Neuronal stem cell (in vitro differentiated cells): ENCODE measurements at places on chromosomes 13 and 19.

DNA sequence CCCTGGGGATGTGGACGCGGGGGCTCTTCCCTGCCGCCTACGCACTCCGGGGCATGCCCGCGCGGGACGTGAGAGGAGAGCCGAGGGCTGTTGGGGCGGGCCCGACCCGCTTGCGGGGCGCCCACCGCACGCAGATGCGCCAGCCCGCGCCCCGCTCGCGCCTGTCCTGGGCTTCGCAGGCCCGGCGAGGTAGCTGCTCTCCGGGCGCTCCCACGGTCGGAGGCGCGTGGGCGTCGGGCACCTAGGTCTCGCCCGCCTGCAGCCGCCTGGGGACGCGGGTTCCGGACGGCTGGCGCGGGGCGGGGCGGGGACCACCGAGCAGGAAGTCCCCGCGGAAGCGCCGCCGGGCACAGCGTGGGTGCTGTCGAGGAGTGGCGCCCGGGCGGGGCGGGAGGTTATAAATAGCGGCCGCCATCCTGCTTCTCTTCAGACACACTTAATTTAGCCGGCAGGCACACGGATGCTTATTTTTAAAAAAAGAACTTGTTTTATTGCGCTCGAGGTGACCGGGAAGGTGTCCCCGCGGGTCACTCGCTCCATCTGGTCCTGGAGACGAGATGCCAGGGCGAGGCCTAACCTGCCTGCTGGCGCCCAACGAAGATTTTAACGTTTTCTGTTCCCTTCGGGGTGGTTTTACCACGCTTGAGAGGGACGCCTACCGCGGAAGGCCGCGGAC is 561 bp upstream of the GJA3 start:
- H3K4me3 ChIP-seq, result peak overlapping the region; percentile 82
- H3K36me3 ChIP-seq, result no peaks in the 10 kb centered on the region
- H3K27me3 ChIP-seq, result peaks cover 8% of the 10 kb centered on the region
- no peak overlapping the region for H3K27ac ChIP-seq
- DNase-seq, result no peak
- peaks cover 2% of the 10 kb centered on the region for H3K4me1 ChIP-seq

- H3K4me3 ChIP-seq, result no peak overlapping the region
- H3K27me3 ChIP-seq, result no peaks in the 10 kb centered on the region
- H3K4me1 ChIP-seq, result no peaks in the 10 kb centered on the region
- H3K36me3 ChIP-seq, result no peaks in the 10 kb centered on the region
- no peak overlapping the region for H3K27ac ChIP-seq
- DNase-seq, result no peak
These were observed 27.3 kb upstream of the ZSCAN5A start for GRCh38 chr19:56341948-56342347.

DNA sequence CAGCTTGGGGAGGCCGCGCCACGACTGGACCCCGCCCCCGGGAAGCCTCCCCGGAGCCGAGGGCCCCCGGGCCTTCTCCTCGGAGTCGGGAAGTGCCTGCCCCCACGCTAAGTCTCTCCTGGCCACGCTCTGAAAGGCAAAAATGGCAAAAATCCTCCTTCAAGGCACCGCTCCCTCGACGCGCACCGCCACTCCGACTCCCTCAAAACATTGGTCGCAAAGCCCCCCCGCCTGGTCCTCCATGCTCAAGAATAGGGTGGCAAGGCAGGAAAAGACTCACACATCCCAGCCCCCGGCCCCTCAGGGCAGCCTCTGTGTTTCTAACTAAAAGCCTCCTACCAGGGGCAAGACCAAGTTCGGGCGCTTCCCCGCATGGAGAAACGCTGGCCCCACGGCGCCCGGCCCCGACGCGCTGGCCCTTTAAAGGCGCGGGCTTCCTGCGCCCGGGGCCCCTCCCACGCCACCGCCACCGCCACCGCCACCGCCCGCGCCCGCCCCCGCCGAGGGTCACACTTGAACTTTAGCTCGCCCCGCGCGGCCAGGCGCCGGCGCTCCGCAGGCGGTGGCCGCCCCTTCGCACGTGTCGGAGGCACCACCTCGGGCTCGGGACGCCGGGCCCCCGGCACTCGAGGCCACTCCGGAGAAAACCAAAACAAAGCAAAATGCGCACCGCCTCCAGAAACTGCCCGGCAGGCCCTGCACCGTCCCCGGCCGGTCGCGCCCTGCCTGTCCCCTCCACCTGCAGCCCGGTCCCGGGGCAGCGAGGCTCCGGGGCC is 1.9 kb downstream of the FOXO1 start:
- no peak overlapping the region for H3K27ac ChIP-seq
- H3K36me3 ChIP-seq, result no peaks in the 10 kb centered on the region
- peak overlapping the region; percentile 92 for H3K4me3 ChIP-seq
- H3K4me1 ChIP-seq, result peaks cover 26% of the 10 kb centered on the region
- DNase-seq, result peak; percentile 17
- no peaks in the 10 kb centered on the region for H3K27me3 ChIP-seq

DNA sequence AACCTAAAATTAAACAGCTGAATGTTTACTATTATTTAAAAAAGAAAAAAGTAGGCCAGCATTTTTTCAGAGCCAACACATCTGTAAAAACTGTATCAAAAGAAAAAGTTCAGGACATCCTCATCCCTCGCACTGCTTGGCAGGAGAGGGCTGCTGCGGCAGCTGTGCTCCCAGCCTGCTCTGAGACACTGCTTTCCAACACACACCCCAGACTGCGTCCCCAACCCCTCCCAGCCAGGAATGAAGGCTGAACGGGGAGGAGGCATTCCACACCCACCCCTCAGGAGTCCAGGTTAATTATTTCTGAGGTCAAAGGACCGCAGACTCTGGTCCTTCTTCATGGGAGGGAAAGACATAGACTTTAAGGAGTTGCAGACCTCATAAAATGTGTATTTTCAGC is 43.1 kb downstream of the COL4A1 start:
- H3K4me1 ChIP-seq, result peaks cover 51% of the 10 kb centered on the region
- H3K27me3 ChIP-seq, result no peaks in the 10 kb centered on the region
- DNase-seq, result no peak
- H3K4me3 ChIP-seq, result no peak overlapping the region
- H3K27ac ChIP-seq, result no peak overlapping the region

DNA sequence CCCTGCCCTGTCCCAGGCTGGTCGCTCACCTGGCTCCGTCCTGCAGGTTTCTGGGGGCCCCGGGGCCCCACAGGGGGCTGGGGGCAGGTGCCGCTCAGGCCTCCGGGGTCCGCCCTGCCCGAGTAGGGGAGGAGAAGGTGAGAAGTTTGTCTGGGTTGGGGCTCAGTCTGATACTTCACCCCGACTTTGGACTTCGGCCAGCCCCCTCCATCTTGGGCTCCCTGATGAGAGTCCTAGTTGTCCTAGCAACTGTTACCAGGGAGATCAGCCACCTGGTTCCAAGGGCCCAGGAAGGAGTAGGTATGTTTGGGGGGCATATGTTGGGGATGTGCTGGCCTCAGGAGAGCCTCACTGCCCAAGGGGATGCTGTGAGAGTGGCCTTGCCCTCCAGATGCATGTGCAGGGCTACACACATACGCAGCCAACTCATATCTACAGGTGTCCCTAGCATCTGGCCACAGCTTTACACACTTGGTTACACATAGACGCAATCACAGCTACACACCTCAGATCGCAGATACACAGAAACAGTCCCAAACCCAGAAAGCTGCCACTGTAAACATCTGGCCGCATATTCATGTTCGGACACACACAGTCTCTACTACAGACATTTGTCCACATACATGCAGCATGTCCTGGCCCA is 3.4 kb downstream of the NUMBL start:
- H3K27me3 ChIP-seq, result no peaks in the 10 kb centered on the region
- H3K4me1 ChIP-seq, result peaks cover 22% of the 10 kb centered on the region
- H3K4me3 ChIP-seq, result no peak overlapping the region
- DNase-seq, result no peak
- H3K36me3 ChIP-seq, result peaks cover 30% of the 10 kb centered on the region

DNA sequence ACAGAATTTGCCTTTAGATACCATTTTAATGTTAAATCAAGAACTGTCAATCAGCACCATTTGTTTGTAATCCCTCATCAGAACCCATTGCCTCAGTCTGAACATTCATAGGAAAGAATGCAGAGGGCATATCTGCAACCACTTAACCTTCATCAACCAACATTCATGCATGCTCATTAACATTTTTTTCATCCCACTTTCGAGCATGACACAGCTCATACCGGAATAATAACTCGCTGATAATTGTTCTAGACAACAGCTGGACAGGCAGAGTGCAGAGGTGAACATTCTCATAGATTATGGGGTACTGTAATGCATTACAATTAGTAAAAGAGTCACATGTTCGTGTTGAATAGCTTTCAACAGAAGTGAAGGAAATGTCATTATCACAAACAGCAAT is 216.8 kb downstream of the DIAPH3 start:
- H3K4me1 ChIP-seq, result peaks cover 4% of the 10 kb centered on the region
- no peaks in the 10 kb centered on the region for H3K36me3 ChIP-seq
- no peak overlapping the region for H3K4me3 ChIP-seq
- no peak for DNase-seq

- no peak for DNase-seq
- no peak overlapping the region for H3K27ac ChIP-seq
- H3K4me1 ChIP-seq, result peaks cover 5% of the 10 kb centered on the region
- no peaks in the 10 kb centered on the region for H3K27me3 ChIP-seq
These were observed 6.9 kb downstream of the KCNC3 start for GRCh38 chr19:50322234-50322633.

DNA sequence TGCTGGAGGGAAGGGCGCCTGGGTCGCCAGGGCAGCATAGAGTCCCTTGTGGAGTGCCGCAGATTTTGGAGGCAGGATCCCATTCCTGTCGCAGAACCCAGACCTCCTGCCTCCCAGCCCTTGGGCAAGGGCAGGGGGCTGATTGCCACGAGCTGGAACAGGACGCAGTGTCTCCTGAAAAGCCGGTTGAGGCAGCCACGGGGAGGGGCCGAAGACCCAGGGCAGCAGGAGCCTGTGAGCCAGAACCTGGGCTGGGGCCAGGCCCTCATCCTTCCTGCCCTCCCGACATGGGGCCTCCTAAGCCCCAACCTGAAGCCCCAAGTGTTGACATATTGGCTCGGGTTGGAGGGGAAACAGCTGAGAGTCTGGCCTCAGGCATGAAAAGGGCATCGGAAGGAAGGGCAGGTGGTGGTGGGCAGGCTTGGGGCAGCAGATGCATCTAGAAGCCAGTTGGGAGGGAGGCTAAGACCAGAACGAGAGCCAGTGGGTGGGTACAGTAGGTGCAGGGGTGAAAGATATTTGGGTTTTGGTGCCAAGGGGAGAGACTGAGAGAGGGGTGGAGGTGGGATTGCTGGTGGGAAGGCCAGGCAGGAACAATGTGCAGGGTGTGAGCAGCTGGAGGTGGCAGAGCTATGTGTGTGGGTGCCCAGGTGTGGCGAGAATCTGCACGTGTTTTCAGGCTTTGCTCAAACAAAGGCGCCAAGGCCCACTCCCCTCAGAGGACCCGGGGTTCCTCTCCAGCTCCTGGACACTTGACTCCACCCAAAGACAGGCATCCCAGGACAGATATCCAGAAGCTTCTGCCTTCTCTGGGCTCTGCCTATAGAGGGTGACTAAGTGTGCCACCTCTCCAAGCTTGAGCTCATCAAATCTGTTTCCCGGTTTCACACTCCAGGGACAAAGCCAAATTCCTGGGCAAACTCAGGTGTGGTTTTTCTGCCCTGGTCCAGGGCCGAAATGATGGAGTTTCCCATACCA is 1.4 kb upstream of the SBSN start:
- no peak for DNase-seq
- H3K27me3 ChIP-seq, result peaks cover 13% of the 10 kb centered on the region
- H3K4me3 ChIP-seq, result no peak overlapping the region
- no peak overlapping the region for H3K27ac ChIP-seq

GRCh38 chr19:35347171-35347929 is at the start of gene FFAR1:
FFAR1 (plus strand) TSS chr19:35347902; CDS start chr19:35351552, 3,650 bp downstream.
- peaks cover 45% of the 10 kb centered on the region for H3K27me3 ChIP-seq
- H3K27ac ChIP-seq, result no peak within 1 kb of the TSS
- DNase-seq, result no peak
- no peak within 1 kb of the TSS for H3K4me3 ChIP-seq
- no peaks in the 10 kb centered on the region for H3K4me1 ChIP-seq

- peak overlapping the region; percentile 98 for H3K4me3 ChIP-seq
- H3K4me1 ChIP-seq, result peaks cover 13% of the 10 kb centered on the region
- no peak for DNase-seq
- H3K36me3 ChIP-seq, result peaks cover 48% of the 10 kb centered on the region
These were observed 717 bp downstream of the EEF2 start for GRCh38 chr19:3984584-3984907.

- DNase-seq, result no peak
- H3K4me3 ChIP-seq, result no peak overlapping the region
- H3K27me3 ChIP-seq, result no peaks in the 10 kb centered on the region
These were observed 174.7 kb downstream of the MZT1 start for GRCh38 chr13:72552731-72553130.

DNA sequence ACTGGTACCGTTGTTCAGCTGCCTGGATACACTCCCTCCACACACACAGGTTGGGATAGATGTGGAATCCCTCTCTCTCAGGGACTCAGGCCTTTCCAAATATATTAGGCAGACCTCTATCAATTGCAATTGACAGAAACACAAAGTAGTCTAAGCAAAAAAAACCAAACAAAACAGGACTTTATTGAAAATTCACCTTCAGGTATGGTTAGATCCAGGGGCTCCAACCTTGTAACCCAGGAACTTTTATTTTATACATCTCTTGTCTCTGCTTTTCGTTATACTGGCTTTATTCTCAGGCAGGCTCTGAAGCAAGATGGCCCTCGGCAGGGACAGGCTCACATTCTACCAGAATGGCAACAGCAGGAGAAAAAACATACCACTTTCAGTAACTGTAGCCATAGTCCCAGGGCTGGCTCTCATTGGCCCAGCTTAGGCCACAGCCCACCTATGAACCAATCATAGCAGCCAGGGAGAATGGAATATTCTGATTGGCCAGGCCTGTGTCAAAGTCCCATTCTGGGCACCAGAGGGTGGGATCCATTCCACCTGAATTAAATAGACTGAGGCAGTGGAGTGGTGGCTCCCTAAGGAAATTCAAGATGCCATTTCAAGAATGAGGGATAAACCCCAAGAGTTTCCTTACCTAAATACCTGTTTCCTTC is 13.1 kb upstream of the CEACAM19 start:
- no peak overlapping the region for H3K4me3 ChIP-seq
- peaks cover 41% of the 10 kb centered on the region for H3K36me3 ChIP-seq
- no peak overlapping the region for H3K27ac ChIP-seq
- no peaks in the 10 kb centered on the region for H3K27me3 ChIP-seq

- no peaks in the 10 kb centered on the region for H3K4me1 ChIP-seq
- DNase-seq, result no peak
- H3K27ac ChIP-seq, result no peak overlapping the region
- peaks cover 89% of the 10 kb centered on the region for H3K36me3 ChIP-seq
These were observed 20.7 kb downstream of the OBI1 start for GRCh38 chr13:78638216-78638615.

DNA sequence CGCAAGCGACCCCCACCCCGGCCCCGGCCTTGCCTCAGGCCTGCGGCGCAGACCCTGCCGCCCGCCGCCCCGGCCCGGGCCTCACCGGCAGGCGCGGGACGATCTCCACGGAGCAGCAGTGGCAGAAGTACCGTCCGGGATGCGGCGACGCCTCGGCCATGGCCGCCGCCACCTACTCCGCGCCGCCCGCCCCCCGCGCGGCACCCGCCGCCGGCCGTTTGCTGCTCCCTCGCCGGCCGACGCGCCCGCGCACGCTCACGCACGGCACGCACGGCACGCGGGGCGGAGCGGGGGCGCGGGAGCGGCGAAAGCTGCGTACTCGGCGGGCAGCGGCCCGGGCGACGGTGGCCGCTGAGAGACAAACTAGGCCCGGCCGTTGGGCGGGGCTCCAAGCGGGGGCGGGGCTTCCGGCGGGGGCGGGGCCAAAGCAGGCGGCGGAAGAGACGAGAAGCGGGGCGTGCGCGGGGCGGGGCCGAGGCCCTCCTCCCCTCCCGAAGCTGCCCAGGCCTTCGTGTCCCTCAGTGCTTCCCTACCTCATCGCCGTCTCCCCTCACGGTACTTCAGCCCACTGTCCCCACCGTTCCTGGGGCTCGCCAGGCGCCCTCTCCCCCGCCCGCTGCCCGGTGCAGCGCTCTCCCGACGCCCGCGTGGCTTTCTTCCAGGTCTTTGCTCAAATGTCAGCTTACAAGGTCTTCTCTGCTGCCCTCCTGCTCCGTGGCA is at the start of gene RNF126:
Gene RNF126 (minus strand): TSS at position 253 of the 720 bp plus-strand sequence. CDS start 93 bp downstream, at position 160.
- peaks cover 14% of the 10 kb centered on the region for H3K4me1 ChIP-seq
- H3K36me3 ChIP-seq, result peaks cover 3% of the 10 kb centered on the region
- DNase-seq, result peak; percentile 86
- peak within 1 kb of the TSS; percentile 71 for H3K4me3 ChIP-seq
